ENCODE measurements at places on chromosomes 2 and 18. TPM values are rescaled to one million over a fixed set of nuclear protein-coding genes. Genes with fewer than 3 reads are reported as not detected.

SLC35F6 gene
- 80.8 TPM for total RNA-seq

CFAP65 gene
- total RNA-seq = not detected

ANKRD62 gene
- not detected for total RNA-seq

TACR1 gene
- total RNA-seq = 0.09 TPM

- no peak for DNase-seq
Measured at GRCh38 chr2:128689971-128690370, 371.3 kb upstream of the HS6ST1 start.

COX5B gene
- 198 TPM for total RNA-seq

DNA sequence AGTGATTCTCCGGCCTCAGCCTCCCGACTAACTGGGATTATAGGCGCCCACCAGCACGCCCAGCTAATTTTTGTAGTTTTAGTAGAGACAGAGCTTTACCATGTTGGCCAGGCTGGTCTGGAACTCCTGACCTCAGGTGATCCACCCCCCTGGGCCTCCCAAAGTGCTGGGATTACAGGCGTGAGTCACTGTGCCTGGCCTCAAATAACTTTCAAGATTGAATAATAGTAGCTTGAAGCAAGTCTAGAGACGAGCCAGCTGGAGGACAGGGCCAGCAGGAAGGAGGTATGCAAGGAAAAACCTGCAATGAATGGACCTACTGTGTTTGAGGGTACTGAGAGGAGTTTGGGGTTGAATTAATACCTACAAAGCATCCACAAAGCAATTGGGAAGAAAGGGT lies 87.5 kb downstream of the MSH2 start:
- DNase-seq = no peak

- no peak for DNase-seq
Measured at GRCh38 chr2:227759411-227760118, 13.9 kb downstream of the SCYGR8 start.

REG3A gene
- total RNA-seq = not detected

GRCh38 chr2:24016376-24016761 lies 6.5 kb downstream of the MFSD2B start:
- DNase-seq = no peak

DNA sequence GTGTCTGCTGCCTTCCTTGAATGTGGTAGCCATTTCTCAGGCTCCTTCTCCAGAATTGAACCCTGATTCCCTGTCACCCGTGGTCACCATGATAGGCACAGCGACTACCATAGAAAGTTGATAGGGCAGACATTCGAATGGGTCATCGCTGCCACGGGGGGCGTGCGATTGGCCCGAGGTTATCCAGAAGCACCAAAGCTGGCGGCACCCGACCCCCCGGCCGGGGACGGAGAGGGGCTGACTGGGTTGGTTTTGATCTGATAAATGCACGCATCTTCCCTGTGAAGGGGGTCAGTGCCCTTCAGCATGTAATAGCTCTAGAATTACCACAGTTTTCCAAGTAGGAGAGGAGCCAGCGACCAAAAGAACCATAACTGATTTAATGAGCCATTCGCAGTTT lies 94.0 kb upstream of the ANKRD30BL start:
- no peak for DNase-seq

GRCh38 chr2:101710471-101711318 lies 13.2 kb downstream of the MAP4K4 start:
- DNase-seq = no peak

DNA sequence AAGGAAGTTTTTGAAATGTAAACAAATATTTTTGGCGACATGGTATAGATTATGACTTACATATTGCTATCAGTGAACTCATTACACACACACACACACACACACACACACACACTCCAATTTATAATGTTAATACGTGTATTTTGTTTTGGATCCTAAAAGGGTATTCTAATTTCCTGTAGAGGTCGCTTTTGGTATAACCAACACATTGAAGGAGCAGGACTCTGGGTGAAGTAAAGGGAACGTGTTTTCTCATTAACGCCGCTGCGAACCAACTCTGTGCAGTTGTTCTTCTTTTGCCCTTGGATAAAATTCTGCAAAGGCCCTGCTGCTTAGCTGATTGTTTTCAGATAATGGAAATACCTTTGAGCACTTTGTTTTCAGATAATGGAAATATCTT lies 190.4 kb downstream of the PMAIP1 start:
- DNase-seq = no peak

Measured in fibroblast of the aortic adventitia (primary cell).